ENCODE measurements at places on chromosomes 13 and 19.

DNA sequence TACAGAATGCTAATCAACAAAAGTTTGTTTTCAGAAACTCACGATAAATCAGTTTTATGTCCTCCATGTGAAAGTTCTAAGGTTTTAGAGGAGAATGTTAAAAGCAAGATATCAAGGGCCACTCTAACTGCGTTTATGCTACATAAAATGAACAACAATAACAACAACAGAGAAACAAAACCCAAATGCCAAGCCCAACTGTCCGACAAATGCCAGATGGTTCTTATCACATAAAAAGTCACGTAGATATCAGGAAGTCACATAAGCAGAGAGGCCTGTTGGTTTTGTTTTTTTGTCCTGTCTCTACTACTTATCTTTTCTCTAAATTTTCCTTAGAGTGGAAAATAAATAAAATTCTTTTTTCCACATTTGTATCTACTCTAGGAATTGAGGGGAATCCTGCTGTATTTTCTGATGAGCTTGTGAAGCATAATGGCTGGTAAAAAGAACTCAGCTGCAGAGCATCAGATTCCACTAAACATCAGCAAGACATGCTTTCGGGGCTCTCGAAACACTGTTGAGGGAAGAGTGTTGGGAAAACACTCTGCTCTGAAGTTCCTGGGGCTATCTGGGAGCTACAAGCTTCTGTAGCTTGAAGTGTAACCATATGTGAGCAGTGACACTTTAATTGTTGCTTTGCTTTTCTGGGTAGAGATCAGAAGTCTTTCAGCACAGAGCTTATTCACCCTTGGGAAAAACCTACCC is 110.1 kb downstream of the SLAIN1 start:
- DNase-seq: no peak

DNA sequence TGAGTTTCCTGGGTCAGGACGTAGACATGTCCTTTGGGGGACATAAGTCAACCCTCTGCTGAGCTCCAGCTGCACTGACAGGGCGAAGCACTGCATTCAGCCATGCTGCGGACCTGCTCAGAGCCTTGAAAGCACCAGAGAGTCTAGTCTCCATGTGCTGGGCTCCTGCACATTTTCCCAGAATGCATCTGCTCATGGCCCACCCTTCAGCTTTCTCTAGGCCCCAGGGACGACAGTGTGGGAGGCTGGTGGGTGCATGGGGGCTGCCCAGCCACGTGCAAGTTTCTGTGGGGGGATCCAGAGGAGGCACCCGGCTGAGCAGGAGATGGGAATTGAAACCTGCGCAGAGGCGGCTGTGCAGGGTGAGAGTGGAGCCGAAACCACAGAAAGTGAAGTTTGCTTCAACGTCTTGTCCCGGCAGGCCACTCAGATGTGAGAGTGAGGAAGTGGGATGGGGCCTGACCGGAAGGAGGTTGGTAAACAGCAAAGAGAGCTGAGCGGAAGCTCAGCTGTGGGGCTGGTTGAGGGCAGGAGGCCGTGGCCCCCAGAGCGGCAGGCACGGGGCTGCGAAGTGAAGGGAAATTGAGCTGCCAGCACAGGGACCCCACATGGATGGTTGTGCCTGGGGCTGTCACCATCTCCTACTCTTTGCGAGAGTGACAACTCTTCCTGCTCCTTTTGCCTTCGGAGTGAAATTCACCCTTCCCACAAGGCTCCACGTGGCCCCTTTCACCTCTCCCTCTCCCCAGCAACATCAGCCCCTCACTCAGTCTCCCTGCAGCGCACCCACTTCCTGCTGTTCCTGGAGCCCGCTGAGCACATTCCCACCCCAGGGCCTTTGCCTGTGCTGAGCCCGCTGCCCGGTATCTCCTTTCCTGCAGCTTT is 11.8 kb downstream of the PGLS start:
- no peak for DNase-seq

DNA sequence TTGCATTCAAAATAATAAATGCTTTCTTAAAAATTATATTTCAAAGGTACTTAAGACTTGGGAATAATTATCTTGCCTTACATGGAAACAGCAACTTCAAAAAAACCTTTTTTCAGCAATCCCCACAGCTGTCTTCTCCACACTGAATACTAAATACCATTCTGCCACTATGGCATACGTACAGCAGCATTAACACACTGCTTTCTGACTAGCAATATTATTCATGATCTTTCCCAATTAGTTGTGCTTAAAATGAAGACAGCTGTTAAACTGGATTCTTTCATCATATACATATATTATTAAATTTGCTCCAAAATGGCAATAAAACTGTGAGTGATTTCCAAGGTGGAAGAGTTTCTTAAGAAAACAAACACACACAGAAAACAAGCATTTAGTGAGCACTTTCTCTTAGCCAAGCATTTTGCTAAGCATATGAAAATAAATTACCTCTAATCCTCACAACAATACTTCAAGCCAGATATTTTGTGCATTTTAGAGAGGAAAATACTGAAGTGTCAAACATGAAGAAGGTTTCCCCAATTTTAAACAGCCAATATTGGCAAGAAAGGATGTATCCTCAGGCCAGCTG is 609.5 kb downstream of the SLITRK1 start:
- no peak for DNase-seq

DNA sequence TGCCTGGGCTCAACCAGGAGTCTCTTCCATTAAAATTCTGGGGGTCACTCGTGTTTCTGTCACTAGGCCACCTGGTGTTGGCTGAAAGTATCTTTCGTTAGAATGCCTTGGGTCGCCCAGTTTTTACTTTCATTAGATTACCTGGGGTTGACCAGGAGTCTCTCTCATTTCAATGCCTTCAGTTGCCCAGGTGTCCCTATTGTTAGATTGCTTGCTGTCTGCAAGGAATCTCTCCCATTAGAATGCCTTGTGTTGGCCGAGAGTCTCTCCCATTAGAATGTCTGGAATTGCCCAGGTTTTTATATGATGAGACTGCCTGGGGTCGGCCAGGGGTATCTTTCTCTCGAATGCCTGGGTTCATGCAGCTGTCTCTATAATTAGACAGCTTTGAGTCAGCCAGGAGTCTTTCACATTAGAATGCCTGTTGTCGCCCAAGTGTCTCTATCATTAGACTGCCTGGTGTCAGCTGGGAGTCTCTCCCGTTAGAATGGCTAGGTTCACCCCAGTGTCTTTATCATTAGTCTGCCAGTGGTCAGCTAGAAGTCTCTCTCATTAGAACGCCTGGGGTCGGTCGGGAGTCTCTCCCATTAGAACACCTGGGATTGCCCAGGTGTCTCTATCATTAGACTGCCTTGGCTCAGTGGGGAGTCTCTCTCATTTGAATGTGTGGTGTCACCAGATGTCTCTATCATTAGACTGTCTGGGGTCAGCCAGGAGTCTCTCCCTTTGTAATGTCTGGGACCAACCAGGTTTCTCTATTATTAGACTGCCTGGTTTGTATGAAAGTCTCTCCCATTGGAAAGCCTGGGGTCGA is 1446.8 kb downstream of the UQCRFS1 start:
- DNase-seq: no peak

DNA sequence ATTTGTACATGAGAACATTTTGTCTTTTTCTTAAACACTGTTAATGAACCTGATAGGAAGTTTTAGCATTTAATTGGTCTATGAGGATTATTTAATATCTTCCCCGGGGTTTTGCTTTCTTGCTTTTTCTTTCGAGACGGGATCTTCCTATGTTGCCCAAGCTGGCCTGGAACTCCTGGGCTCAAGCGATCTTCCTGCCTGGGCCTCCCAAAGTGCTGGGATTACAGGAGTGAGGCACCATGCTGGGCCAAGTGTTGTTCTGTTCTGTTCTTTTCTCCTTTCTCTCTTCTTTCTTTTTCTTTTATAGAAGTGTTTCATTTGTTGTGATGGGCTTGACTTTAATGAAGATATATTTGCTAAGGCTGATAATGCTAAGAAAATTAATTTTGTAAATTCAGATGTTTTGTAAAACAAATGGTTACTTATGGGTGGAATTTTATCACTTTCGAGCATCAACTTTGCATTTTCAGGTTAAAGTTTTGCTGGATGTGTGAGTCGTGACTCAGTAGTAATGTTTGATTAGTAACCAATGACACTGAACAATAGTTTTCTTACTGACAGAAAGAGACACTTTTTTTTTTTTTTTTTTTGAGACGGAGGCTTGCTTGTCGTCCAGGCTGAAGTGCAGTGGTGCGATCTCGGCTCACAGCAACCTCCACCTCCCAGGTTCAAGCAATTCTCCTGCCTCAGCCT is 2.2 kb downstream of the PAN3 start:
- no peak for DNase-seq

DNA sequence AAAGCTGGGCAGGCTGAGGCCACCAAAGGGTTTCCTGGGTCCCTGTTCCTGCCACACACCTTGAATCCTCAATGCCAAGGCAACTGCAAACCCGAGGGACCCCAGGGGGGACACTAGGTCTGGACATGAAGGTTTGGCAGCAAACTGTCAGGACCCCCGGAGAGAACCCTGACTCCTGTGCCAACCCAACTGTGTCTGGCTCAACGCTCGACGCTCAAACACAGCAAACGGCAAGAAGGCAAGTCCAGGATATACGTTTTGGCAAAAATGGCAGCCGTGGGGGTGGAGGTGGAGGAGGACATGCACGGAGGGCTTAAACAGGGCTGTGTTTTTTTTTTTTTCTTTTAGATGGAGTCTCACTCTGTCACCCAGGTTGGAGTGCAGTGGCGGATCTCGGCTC is 73.0 kb downstream of the GADD45B start:
- no peak for DNase-seq

- peak; percentile 69 for DNase-seq
Measured at GRCh38 chr19:9865732-9866501, 30.8 kb downstream of the PIN1 start.

DNA sequence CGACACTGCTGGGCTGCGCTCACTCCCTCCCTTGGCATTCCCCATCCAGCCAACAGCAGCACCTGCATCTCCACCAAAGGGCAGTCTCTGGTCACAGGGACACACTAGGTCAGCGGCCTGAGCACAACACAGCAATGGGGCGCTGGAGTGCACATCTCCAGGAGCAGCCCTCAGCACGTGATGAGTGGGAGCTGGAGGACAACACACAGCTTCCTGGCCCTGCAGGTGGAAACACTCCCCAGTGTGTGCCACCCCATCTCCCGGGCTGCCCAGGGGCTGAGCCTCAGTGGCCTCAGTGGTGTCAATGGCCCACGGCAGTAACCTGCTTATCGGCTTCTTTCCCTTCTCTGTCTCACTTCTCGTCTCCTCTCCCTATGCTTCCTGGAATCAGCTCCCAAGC is 96.8 kb upstream of the VSTM2B start:
- no peak for DNase-seq

- no peak for DNase-seq
Measured at GRCh38 chr13:63393112-63393511, 1977.5 kb upstream of the PCDH20 start.

DNA sequence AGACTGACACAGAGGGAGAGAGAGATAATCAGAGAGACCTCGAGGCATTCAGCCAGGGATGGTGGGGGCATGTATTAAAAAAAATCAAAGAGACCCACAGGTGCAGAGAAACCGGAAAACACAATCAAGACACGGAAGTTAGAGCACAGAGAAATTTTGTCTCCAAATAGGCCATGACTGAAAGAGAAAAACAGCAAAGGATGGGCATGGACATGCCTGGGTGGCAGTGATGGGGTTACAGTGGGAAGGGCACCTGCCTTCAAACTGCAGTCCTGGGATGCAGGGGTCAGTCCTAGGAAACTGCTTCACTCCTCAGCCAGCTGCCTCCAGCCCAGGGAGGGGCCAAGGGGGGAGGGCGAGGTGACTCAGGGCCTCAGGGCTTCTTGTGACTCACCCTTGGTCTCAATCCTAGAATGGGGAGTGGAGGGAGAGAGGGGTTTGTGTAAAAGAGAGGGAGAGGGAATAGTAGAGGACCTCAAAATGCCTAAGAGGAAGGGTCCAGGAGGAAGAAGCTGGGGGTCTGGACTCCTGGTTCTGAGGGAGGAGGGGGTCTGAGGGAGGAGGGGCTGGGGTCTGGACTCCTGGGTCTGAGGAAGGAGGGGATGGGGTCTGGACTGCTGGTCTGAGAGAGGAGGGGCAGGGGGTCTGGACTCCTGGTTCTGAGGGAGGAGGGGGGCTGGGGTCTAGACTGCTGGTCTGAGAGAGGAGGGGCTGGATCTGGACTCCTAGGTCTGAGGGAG is 3.6 kb upstream of the KCNN4 start:
- DNase-seq: no peak

- no peak for DNase-seq
Measured at GRCh38 chr13:109668433-109669233, 117.8 kb downstream of the IRS2 start.

- DNase-seq: no peak
Measured at GRCh38 chr13:85772367-85772766, 26.9 kb downstream of the SLITRK6 start.

DNA sequence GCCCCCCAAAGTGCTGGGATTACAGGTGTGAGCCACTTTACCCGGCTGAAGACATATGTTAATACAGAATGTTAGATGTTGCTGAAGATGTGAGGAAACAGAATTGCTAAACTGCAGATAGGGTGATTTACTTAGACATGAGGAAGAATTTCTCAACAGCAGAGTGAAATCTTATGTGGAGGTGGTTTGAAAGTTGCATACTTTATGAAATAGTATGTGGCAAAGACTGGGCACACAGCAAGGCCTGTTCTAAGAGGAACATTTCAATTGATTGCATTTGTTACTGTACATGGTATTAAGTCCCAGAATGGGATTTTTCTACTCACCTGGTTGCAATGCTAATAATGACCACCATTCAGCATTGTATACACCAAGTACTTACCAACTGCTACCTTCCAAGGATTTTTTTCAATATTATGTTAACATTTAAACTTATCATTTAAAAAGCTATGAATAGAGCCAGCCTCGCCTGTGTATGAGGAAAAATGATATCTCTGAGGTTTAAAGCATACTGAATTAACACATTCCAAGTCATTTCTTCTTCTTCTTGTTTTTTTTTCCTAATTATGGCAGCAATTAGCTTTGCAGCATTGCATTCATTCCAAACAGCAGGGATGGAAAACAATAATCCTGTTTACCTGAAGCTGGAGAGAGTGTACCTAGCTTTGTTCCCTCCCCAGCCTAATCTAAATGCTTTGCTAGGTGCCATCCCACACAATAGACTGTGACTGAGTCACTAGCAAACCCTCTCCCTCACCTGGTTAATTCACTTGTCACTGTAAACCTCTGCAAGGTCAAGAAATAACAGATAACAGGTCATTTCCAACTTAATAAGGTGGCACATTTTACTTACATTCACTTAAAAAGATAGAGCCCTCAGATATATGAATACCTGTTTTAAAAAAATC is 19.4 kb upstream of the KLF5 start:
- no peak for DNase-seq

GRCh38 chr13:31274390-31274789 is 74.6 kb downstream of the B3GLCT start:
- DNase-seq: no peak

GRCh38 chr13:110274687-110275086 is 32.3 kb downstream of the COL4A1 start:
- no peak for DNase-seq

DNA sequence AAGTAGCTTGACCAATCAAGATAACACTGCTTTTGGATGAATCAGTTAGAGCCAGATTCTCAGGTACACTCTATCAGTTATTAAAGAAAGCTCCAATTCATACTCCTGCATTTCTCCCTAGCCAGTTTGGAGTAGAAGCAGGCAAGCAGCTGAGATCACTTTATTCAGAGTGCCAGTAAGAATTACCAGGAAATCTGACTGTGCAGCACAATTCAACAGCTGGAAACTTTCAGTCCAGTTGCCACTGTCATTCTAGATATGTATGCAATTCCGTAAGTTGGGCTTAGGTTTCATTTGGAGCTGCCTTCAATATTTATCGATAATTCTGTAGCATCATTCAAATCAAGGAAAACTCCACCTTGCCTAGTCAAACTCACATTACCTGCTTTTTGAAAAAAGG is 2625.6 kb upstream of the PCDH20 start:
- no peak for DNase-seq
